Fibroblast of the conjunctiva (primary cell): ENCODE measurements at places on chromosomes 3 and 15.
A peak's percentile ranks its signal among the peaks of the same experiment; 100 is the strongest.

DNA sequence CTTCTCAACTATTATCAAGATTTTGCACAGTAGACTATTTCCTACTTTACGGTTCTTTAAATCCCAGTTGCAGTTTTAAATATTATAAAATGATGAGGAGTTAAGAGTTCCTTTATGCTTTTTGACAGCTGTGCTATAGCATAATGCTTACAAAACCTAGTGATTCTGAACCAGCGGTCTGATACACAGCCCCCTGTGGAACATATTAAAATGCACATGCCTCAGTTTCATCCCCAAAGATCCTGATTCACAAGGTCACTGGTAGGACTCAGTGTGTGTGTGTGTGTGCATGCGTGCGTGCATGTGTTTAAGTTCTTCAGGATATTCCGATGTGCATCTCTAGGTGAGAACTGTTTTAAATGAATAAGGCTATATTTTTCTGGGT lies 330.1 kb upstream of the TPM1 start:
- no peak for DNase-seq

- DNase-seq = no peak
These were observed 47.9 kb upstream of the SYNM start for GRCh38 chr15:99057020-99057419.

- DNase-seq = peak; percentile 14
These were observed 47.0 kb downstream of the MTHFS start for GRCh38 chr15:79849789-79850188.

- DNase-seq = no peak
These were observed 44.9 kb downstream of the ABHD5 start for GRCh38 chr3:43735618-43736017.

- no peak for DNase-seq
These were observed 105.1 kb downstream of the GHSR start for GRCh38 chr3:172343117-172343516.

- no peak for DNase-seq
These were observed 20.9 kb downstream of the IL12A start for GRCh38 chr3:160009525-160009924.

GRCh38 chr3:46086083-46086437 lies 58.8 kb upstream of the XCR1 start:
- no peak for DNase-seq

- DNase-seq = no peak
These were observed 146.3 kb downstream of the GMNC start for GRCh38 chr3:190716211-190716610.

GRCh38 chr15:67134067-67134838 lies 68.9 kb downstream of the SMAD3 start:
- no peak for DNase-seq

DNA sequence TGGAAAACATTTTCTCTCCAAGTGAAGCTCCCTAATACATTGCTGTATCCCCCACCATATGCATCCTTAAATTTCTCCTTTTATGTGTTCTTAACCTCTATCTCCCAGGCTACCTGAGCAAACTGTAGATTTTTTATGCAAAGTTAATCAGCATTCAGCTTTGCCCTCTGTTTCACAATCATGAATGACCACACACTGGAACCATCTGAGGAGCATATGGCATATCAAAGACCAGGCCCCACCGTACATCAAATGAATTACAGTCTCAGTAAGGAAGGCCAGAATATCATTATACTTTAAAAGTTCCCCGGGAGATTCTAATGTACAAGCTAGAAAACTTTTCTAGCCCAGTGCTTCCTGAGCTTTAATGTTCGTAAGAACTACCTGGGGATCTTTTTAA lies 115.5 kb upstream of the NECTIN3 start:
- no peak for DNase-seq

GRCh38 chr3:104526901-104527401 lies 839.8 kb upstream of the ALCAM start:
- DNase-seq = no peak

DNA sequence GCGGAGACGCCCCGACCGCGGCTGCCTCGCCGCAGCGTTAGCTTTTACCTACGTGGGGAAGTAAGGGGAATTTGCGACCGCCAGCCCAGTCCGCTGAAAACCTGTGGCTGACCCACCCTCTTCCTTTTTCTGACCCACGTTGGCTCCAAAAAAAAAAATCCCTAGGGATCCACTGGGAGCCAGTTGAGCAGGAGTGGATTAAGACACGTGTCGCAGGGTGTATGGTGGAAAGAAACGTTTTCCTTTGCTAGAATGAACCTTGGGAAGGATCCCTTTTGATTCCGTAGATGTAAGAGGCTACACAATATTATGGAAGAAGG lies 575 bp upstream of the PCYT1A start:
- no peak for DNase-seq

- no peak for DNase-seq
These were observed 13.8 kb downstream of the ATP11B start for GRCh38 chr3:182807061-182807460.

DNA sequence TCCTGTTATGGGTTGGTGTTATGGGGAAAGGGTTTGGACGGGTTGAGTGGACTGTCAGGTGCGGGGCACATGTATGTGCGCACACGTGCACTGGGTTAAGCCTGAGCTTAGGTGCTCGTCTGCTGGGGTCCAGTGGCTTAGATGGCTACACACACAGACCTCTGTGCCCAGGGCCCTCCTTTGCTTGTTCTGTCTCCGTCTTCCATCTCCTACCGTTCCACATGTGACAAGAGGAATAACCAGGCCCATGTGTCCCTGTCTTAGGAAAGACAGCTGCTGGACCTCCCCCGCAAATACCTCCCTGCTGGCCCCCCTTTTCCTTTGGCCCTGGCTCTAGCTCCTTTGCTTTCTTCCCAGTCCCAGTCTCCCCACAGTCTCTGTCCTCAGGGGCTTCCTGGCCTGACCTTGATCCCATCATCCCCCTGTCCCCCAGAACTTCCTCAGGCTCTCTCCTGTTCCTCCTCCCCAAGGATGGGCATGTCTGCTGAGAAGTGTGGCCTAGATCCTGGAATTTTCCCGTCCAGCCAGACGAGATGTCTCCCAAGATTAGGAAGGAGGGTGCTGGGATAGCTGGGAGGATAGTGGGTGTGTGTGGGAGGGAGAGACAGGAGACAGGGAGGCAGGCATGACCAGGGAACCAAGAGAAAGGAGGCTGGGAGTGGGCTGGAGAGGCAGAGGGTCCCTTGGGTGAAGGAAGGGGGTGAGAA lies 797 bp upstream of the THPO start:
- no peak for DNase-seq

DNA sequence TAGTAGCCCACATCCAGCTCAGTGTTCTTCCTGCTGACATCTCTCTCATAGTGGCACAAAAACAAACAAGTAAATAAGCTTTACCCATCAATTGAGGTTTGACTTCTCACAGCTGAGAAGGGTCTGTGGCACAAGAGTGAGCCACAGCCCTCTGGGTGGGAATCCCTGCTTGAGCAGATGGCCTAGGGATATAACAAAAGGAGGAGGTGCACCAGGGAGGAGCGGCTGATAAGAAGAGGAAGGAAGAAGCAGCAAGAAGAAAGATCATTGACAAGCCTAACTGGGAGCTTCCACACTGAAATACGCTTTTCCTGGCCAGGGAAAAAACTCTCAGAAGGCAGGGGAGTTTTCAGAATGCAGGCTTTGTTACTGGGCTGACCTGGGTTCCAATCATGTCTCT lies 279.8 kb downstream of the UACA start:
- no peak for DNase-seq

DNA sequence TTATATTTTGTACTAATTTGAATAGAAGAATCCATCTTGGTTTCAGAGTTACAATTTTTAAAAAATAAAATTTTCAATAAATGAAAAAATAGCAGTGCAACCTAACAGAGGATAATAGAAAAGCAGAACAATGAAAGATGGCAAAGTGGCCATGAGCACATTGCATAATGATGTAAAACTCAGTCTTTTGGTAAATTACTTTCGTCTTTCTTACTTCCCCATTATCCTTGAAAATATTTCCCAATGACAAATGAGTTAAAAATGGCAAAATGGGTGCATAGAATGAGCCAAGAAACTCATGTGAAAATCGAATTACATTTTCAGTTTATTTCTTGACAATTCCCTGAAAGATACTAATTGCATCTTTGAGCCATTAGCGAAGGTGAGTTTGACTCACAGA lies 236.4 kb downstream of the CDIN1 start:
- no peak for DNase-seq

DNA sequence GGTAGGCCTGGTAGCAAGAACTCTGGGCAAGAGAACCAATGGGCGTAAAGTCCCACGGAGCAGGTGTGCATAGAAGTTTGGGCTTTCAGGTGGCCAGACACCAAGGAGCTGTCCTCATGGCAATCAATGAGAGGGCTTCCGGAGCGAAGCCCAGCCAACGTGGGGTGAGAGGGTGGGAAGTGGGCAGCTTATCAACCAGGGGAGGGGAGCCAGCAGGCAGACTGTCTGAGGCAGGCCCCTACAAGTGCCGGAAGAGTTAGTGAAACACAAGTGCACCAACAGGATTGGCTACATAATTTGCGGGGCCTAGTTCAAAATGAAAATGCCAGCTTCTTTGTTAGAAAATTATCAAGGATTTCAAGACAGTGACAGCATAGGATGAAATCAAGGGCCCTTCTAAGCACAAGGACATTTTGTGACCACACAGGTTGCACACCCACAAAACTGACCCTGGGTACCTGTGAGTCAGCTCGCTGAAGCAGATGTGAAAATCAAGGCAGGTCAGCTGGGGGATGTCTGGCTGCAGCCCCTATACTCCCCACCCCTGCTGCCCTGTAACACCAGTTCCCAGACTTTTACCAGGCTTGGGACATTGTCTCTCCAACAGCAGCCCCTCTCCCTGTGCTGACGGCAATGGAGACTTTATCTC lies 102.1 kb upstream of the ETV5 start:
- DNase-seq = no peak

- peak; percentile 21 for DNase-seq
These were observed 150.3 kb upstream of the ARHGEF26 start for GRCh38 chr3:153970741-153971347.

GRCh38 chr3:155712008-155712407 lies 32.9 kb downstream of the PLCH1 start:
- DNase-seq = peak; percentile 0

- no peak for DNase-seq
These were observed 58.6 kb upstream of the TPM1 start for GRCh38 chr15:62983956-62984355.

GRCh38 chr15:90124507-90124906 lies 22.2 kb upstream of the IDH2 start:
- DNase-seq = no peak

- DNase-seq = peak; percentile 87
These were observed 44.4 kb upstream of the SPTSSB start for GRCh38 chr3:161415506-161416231.

DNA sequence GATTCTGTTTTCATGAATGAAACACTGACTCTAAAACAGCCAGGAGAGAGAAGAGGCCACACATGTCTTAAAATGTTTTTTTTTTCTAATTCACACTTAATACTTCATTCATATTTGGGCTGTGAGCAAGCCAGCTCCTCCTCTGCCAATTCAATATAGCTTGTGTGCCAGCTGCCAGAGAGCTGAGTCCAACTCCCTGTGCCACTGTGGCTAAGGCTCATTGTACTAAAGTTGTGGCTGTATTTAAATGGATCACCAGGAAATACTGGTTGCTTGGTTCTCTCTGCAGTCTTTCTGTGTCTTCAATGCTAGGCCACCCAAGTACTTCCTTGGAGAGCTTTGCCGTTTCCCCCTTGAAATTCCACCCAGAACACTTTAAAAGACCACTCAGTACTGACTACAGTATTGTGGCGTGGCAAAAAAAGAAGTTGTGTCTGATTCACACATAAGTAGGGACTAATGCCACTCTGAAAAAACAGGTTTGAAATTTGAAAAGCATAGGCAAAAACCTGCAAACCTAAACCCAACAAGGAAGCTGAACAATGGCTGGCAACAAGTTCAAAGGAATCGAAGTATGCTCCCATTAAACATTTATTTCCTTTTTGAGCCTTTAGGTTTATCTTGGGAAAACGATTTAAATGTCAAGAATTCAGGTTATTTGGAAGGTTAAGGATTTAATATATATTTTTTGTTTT lies 524.7 kb downstream of the DIPK2A start:
- no peak for DNase-seq

DNA sequence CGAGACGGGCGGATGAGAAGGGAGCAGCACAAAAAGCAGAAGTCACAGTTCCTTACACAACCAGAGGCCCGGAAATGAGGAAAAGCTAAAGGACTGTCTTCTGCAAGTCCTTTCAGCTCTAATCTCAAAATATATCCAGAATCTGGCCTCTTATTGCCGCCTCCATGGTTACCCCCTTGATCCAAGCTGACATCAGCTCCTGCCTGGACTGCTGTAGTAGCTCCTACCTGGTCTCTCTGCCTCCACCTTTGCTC lies 324.0 kb upstream of the ROPN1 start:
- no peak for DNase-seq

DNA sequence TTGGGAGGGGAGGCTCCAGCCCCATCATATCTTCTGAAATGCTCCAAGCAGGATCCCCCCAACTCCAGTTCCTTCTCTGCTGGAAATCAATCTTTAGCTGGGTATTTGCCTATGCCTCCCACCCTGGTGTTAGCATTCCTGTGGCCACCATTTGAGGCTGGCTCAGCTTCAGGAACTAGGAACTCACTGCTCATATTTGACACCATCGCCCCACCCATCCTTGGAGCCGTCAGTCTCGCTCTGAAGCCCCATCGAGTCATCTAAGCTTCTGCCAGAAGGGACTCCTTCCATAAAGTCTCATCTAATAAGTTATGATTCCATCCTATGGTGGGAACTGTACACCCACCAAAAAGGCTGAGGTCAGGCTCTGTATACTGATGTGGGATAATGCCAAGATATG lies 26.4 kb downstream of the PRKCD start:
- no peak for DNase-seq

DNA sequence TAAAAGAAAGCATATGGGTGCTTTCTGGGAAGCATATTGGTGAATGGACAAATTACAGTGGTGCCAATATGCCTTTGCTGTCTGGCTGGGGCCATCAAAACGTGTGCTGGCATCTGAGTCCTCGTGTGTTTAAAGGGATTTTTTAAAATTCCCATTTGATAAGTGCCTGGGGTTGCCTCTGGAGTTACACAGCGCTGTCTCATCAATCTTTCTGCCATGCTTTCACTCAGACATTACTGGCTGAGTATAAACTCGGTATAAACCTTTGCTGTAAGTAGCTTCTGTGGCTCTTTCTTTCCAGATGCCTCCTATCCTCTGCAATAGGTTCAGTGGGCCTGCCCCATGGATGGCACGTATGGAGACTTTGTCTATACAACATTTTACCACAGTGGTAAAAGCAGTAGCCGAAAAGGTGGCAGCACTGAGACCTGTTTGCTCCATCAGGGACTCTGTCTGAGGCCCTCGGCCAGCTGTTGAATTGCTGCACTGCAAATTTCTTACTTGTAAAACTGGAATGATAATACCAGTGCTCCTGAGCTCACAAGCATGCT lies 195.5 kb downstream of the LPP start:
- DNase-seq = no peak
